ENCODE measurements at places on chromosomes 1 and 21.

GRCh38 chr1:202349206-202349928, 868 bp downstream of the PPP1R12B start:
- no peak for DNase-seq

GRCh38 chr21:14533499-14534428, 12.4 kb downstream of the SAMSN1 start:
- DNase-seq: no peak

DNA sequence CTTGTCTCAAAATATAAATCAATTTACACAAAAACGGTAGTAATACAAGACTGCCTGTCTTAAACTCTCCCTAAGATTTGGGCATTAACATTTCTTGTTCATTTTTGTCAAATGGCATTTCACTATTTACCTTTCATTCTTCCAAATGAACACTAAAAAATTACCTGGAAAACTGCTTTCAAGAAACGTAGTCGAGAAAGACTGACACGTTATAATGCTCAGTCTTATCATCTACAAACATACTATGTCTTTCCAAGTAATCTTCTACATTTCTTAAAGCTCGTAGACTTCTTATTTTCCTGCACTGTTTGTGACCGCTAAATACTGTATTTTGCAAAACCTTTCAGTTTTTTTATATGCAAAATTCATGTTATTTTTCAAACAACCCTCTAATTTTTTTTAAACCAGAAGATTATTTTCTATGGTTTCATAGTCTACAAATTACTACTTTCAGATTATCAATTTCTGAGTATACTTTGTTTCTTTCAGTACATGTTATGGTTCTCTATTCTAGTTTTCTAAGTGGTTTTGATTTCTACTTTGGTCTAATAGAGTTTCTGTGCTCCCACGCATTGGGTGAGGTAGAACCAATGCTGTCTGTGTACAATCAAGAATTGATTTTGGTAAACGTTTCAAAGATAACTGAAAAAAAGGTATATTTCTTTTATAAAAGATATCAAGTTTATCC, 336.4 kb downstream of the SMYD3 start:
- DNase-seq: no peak

DNA sequence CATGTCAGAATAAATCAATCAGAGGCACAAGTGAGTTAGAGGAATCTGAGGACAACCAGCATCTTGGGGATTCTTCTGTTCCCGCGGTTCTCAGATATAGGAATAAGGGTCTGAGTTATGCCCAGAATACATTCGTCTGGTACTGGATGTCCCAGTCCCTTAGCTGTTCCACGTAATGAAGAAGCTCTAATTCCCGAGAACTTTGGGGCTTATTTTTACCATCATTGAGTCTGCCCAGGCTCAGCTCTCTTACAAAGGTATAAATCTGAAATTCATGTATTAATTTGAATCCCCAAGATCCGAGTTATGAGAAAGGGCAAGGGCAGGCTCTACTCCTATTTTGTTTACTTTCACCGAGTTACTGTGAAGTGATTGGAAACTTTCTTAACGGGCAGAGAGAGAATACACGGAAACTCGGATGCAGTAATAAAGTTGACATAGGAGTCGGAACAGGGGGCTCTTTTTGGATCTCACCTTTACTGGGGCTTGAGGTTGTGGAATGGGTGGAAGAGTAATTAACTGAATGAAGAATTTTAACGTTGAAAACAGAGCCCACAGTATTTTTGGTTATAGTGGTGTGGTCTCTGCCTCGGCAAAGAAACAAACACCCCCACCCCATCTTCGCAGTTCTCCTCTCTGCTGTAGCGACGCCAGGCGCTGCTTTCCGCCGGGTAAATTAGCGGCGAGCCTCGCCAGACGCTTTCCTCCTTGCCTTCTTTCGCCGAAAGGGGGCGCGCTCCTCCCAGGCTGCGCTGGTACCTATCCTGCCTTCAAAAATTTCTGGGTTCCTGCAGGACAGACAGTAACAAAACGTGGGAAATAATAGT, 7.1 kb downstream of the PRRX1 start:
- no peak for DNase-seq

DNA sequence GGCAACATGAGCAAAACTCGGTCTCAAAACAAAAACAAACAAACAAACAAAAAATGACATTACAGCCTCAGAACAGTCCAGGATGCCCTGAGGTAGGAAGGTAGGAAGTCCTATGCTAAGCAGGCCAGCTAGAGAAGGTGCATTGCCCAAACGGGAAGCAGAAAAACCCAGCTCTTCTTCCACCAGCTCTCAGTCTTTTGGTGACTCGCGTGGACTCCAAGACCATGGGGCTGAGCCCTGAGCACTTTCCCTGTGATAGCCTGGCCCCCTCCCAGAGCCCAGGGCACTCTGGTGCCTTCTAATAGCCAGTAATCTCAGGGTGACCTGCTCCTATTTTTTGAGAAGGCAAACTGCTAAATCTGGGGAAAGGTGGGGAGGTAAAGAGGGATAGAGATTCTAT, 16.1 kb downstream of the PHLDA3 start:
- DNase-seq: no peak

- DNase-seq: no peak
Measured at GRCh38 chr21:34360488-34361241, 3.1 kb upstream of the KCNE2 start.

DNA sequence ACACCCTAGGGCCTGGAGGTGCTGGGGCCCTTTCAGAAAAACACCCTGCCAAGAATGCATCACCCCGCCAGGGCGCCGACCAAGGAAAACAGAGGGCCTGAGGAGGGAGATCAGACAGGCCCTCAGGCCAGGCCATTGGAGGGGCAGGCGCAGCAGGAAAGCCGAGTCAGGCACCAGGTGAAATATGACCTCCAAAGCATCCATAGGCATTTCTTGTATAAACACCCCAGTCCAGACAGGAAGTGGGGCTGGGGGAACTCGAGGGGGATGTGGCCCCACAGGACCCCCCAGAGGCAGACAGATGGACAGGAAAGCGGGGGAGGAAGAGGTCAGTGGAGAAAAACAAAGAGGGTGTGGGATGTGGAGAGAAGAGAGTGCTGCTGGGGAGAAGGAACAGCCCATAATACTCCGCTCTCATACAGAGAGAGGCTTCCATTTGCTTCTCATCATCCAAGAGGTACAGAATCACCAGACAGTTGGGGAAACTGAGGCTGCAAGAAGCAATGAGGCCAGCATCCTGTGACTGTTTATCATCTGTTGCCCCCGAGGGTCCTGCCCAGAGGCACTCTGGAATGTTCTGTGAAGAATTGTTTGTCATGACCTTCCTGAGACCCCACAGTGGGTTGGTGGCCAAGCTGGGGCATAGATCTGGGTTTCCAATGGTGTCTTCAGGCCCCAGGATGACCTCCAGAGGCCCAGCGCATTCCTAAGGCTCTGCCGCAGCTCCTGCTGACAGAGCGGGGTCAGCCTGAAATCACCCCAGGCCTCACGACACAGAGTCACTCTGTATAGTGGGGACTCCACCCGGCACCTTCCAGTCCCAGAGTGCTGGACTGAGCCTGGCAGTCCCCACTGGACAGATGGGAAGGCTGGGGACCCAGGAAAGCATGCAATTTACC, 18.0 kb downstream of the TRIM62 start:
- DNase-seq: no peak

GRCh38 chr1:238061967-238062613, 171.4 kb upstream of the ZP4 start:
- no peak for DNase-seq

GRCh38 chr21:15692711-15693110, 37.1 kb upstream of the USP25 start:
- no peak for DNase-seq

DNA sequence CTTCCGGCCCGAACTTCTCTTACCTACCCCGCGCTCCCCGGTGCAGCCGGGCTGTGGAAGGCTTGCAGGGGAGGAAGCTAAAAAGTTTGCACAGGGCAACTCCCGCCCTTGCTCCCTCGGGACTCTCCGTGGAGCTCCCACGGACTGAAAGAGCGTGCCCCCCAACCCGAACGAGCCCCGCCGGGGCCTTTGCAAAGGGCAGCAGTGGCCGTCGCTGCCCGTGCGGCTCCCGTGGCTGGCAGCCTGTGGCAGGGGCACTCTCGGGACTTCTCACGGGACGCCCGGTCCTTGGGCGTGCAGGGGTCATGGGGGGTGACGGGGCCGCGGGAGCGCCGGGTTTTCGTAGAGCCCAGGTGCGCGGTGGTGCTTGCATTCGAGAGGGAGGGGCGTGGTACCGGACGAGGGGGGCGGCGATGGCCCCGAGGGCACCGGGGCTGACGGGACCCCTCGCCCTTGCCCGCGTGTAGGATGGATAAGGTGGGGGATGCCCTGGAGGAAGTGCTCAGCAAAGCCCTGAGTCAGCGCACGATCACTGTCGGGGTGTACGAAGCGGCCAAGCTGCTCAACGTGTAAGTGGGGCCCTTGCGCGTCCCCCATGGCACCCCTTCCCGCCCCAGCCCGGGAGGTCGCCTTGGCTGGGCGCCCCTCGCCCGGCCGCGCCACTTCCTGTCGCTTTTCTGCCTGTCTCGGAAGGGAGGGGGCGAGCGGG, 711 bp downstream of the GADD45A start:
- no peak for DNase-seq

GRCh38 chr1:248820041-248820585, 5.6 kb downstream of the SH3BP5L start:
- DNase-seq: no peak

- no peak for DNase-seq
Measured at GRCh38 chr21:44010429-44010828, 1.7 kb upstream of the TRAPPC10 start.

DNA sequence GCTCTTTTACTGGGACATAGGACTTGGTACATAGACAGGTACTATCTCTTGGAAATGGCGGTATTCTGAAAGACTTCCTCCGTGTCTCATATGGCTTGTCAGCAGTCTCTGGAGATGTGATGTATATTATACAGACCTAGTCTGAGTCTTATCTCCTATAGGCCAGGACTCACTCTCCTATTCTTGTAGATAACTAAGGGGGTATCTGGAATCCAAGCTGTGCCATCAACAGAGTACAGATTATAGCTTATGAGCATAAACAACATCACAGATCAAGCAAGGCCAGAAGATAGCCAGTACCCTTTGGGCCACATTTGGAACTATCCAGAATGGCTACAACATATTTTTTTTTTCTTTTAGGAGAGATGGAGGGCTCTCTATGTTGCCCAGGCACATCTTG, 16.1 kb upstream of the RIMKLA start:
- no peak for DNase-seq

- no peak for DNase-seq
Measured at GRCh38 chr21:37865156-37865555, 51.1 kb downstream of the KCNJ6 start.

- no peak for DNase-seq
Measured at GRCh38 chr1:19512545-19512944, 27.2 kb upstream of the CAPZB start.

DNA sequence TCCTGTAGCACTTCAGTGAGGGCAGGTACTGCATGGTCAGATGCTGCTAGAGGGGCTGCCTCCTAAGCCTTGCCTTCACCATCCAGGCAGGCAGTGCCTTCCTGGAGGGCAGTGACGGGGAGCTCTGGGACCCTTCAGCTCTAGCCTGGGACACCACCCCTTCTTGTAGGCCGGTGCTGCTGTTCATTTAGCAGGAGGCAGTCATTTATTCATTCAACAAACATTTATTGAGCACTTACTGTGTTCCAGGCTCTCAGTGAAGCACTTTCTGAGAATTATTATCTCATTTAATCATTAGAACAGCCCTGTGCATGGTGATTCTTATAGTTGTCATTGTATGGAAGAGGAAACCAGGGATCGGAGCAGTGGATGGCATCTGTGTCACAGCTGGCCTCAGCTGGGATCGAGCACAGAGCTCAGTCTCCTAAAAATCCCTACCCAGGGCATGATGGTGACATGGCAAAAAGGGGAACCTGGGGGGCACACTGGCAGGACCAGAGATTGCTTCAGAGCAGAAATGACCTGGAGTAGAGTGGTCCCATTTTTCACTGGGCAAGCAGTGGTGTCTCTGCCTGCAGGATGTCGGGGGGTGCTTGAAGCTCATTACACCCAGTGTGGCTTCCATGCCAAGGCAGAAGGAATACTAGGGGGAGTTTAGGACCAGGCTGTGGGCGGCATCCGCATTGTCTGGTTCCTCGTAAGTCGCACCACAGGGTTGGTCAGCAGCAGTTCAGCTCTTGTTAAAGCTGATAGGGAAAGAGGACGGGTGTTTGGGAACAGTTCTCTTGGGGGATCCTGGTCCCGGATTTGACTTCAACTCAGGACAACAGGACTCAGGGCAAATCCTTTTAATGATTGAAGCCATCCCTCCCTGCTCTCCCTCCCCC, 28.8 kb downstream of the ARHGEF10L start:
- no peak for DNase-seq

DNA sequence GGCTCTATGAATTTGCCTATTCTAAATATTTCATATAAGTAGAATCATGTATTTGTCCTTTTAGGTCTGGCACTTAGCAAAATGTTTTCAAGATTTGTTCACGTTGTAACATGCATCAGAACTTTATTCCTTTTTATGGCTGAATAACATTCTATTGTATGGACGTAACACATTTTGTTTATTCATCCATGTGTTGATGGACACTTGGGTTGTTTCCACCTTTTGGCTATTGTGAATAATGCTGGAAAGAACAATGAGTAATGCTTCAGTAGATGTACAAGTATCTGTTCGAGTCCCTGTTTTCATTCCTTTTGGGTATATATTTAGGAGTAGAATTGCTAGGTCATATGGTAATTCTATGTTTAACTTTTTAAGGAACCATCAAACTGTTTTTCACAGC, 24.7 kb downstream of the SLC35A3 start:
- DNase-seq: no peak

DNA sequence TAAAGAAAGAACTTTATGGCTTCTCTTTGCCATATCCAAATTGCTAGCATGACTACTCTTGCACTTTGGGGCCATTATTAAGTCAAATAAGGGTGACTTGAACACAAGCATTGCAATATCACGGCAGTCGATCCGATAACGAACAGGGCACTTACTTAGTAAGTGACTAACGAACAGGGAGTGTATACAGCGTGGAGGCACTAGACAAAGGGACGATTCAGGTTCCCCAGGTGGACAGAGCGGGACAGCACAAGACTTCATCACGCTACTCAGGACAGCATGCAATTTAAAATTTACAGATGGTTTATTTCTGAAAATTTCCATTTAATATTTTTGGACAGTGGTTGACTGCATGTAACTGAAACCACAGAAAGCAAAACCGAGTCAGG, 5.4 kb upstream of the PITHD1 start:
- DNase-seq: no peak

DNA sequence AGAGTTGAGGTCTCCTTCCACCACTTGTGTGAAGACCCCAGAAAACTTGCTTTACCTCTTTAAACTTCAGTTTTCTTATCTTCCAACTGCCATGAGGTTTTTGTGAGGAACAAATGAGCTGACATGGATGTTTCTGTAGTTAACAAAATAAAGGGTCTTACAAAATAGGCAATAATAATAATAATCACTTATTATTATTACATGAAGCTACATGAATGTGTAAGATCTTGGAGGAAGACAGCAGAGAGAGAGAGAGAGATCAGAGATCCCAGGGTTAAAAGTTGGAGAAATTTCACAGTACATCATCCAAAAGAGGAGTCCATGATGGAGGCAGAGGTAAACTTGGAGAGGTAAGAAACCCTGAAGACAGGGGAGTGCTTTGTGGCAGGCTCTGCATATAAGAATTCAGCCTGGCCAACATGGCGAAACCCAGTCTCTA, 10.7 kb downstream of the RCC1 start:
- no peak for DNase-seq
